ENCODE measurements at places on chromosomes 12 and 14. TPM values are rescaled to one million over a fixed set of nuclear protein-coding genes. Genes with fewer than 3 reads are reported as not detected.

The PTCSC3 gene
- not detected for total RNA-seq

The HCAR2 gene
- not detected for total RNA-seq

The KRT77 gene
- total RNA-seq = not detected

The SERPINA3 gene
- not detected for total RNA-seq

The CCDC196 gene
- not detected for total RNA-seq

The ASB2 gene
- total RNA-seq = 0.77 TPM

The PRICKLE1 gene
- total RNA-seq = 26.1 TPM

The TMPRSS12 gene
- not detected for total RNA-seq

The BCDIN3D gene
- total RNA-seq = 2.4 TPM

The TESPA1 gene
- total RNA-seq = not detected

The TMEM132C gene
- total RNA-seq = 0.59 TPM

The TAS2R9 gene
- not detected for total RNA-seq

The KLRC4 gene
- not detected for total RNA-seq

The PRIMA1 gene
- 4.5 TPM for total RNA-seq

The GALNT8 gene
- total RNA-seq = 5.4 TPM
